ENCODE measurements at places on chromosomes 6 and 20.

DNA sequence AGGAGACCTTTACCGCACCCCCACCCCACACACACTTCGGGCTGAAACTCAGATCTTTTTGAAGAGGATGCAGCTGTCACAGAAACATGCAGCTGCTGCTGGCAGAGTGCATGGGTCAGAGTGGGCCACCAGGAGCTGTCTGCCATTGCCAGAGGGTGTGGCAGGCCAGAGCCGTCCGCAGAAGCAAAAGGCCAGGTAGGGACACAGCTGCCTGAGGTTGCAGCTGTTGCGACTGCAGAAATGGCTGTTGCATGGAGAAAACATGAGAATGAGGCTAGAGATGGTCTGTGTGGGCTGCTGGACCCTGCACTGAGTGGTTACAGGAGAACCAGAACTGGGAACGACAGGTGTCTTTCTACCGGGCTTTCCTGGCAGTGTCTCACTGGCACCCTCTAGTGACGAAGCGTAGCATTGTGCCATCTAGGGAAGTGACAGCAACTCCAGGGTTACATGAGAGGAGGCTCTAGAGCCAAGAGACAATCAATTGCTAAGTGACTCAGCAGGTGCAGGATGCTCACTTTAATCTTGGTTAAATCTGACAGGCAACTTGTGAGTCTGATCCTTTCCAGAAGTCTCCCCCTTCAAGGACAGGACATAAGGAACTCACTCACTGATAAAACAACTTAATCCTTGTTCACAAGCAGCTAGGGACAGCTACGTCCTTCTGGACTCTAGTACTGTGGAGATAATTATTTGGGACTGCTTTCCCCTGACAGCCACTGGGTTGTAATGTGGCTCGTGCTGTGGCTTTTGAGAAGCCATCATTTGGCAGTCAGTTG is 29.1 kb upstream of the SERPINB9 start:
- no peak for DNase-seq

- DNase-seq, result no peak
Measured at GRCh38 chr20:37414224-37415035, 68.5 kb downstream of the SRC start.

- DNase-seq, result no peak
Measured at GRCh38 chr20:23003881-23004460, 31.1 kb upstream of the SSTR4 start.

GRCh38 chr6:105507811-105508210 is 104.9 kb upstream of the PREP start:
- no peak for DNase-seq

DNA sequence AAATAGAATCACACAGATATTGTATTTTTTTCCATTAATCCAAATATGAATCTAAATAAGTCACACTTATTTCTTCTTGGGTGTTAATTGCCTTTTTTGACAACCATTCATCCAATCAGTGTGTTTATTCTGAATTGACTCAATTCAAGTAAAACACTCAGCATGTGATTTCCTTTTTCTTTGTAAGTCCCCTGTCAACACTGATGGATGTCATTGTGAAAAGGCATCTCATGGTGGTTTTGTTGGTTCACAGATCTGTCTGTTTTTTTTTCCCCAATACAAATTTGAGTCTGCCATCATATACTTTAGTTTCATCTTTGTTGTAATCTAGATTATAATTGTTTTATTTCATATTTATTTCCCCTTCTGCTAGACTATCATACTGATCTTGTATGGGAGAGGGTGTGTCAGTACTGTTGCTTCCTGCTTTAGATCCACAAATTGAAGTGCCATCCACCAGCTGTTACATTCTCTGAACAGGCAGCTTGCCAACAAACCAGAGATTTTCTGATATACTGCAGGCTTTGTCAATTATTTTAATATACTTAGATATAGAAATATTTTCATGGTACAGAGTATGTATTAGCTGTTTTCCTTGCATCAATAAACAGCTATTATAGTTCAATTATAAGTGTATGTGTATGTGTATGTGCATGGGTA is 64.2 kb upstream of the FLRT3 start:
- no peak for DNase-seq

DNA sequence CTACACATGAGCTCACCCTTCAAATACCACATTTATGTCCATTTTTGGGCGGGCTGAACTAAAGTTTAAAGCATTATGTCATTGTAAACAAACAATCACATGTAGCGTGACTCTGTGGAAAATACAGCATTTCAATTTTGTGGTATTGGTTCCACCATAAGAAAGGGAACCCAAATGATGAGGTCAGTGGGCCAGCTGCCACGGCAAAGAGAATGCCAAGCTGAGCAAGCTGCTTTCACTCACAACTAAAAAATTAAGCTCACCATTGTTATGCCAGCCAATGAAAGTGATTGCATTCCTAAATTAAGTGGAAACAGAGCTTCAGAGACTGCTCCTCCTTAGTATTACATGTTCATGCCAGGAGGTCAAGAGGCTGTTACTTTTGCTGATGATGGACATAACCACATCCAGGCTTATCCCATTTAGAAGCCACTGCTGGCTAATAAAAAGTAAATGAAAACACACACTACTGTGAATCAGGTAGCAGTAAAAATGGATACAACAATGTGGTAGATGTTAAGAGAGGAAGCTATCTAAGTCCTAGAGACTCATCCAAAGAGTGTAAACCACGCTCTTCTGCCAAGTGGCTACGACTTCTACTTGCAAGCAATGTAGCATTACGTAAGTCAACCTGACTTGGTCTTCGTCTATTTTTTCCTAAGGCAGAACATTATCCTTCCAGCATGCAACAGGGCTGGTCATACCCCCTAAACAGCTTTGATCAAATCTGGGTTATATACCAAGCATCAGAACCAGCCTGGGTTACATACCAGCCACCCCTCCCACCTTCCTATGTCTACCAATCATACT is 164.8 kb downstream of the BACH2 start:
- DNase-seq, result no peak

GRCh38 chr6:156109713-156110112 is 654.1 kb upstream of the NOX3 start:
- no peak for DNase-seq

DNA sequence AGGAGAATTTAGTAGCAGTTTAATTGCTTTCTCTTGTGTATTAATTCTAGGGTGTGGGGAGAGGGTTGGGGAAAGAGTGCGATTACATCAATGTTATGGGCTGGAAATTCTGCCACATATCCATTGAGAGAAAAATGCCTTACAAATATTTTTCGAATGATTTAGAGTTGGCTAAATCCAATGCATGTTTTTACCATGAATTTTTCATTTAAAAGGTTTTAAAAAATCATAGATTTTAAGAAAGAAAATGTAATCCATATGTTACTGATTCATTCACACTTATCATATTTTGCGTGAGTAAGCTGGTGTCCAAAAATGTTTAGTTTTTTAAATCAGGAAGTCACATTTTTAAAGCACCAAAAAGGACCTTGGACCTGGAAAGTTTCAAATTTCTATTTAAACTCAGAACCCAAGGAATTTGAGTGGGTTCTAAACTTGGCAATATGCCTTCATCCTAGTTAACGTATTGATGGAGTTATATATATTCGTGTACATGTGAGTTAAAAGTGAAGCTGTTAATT is 627.4 kb upstream of the CITED2 start:
- DNase-seq, result no peak

DNA sequence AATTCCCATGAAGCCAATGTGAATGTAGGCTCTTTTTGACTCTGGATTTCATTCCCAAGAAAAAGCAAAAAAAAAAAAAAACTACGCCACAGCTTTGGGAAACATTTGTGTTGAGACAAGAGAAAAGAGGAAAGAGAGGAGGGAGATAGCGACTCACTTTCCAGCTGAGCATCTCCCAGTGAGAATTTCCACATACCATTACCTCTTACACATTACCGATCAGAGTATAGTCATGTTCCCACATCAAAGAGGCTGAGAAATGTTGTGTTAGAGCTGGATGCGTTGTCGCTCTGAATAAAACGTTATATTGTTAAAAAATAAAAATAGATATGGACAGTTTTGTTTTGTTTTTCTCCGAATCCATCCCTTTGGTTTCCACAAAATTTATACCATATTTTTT is 1019.3 kb upstream of the ADGRB3 start:
- no peak for DNase-seq

GRCh38 chr20:24948939-24949679 is at the start of gene CST7:
Gene CST7, plus strand, starts transcription at chr20:24949269. Its CDS starts 237 bp downstream, at chr20:24949506.
- DNase-seq, result no peak

DNA sequence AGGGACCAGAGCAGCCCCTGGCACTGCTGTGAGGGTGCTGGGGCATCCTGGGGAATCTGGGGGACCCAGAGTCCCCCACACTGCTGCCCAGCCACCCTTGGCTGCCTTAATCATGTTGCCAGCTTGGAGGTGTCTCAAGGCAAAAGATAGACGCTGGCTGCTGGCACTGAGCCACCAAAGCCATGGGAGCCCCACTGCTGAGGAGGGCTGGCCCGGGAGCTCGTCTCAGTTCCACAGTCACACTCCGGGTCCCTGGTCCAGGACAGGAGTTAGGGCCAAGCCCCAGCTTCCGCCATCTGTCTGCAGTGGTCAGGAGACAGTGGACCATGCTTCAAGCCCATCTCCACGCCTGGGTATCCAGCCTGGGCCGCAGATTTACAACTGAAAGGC is 41.0 kb upstream of the HMGA1 start:
- DNase-seq, result no peak
